Esophagus squamous epithelium (tissue), 5 donors: ENCODE measurements at places on chromosomes 3 and 15.

GRCh38 chr15:95025924-95026728 is 794.8 kb downstream of the MCTP2 start:
- no peak overlapping the region for H3K27ac ChIP-seq
- H3K36me3 ChIP-seq, result no peaks in the 10 kb centered on the region
- no peaks in the 10 kb centered on the region for H3K27me3 ChIP-seq

- DNase-seq, result no peak
- H3K4me3 ChIP-seq, result no peak overlapping the region
- no peaks in the 10 kb centered on the region for H3K36me3 ChIP-seq
- H3K27ac ChIP-seq, result no peak overlapping the region
- no peaks in the 10 kb centered on the region for H3K27me3 ChIP-seq
These were observed 3.1 kb downstream of the SLC51B start for GRCh38 chr15:65048241-65048640.

DNA sequence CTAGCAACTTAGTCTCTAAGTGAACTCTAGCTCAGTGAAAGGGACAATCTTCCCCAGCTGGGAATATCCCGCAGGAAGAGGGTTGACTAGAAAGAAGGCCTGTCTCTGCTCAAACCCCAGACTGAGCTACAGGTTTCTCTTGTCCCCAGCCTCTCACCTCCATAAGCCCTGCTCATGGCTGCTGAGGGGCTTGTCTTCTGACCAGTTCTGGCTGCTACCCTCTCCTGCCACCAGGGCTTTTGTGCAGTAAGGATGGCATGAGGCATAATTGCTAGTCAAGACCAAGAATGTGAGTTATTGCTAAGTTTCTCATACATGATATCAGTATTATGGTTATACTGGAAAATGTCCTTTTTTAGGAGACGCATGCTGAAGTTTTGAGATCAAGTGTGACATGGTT is 21.3 kb downstream of the WDR53 start:
- H3K27ac ChIP-seq, result no peak overlapping the region
- no peaks in the 10 kb centered on the region for H3K4me1 ChIP-seq
- H3K27me3 ChIP-seq, result no peaks in the 10 kb centered on the region
- H3K4me3 ChIP-seq, result no peak overlapping the region

DNA sequence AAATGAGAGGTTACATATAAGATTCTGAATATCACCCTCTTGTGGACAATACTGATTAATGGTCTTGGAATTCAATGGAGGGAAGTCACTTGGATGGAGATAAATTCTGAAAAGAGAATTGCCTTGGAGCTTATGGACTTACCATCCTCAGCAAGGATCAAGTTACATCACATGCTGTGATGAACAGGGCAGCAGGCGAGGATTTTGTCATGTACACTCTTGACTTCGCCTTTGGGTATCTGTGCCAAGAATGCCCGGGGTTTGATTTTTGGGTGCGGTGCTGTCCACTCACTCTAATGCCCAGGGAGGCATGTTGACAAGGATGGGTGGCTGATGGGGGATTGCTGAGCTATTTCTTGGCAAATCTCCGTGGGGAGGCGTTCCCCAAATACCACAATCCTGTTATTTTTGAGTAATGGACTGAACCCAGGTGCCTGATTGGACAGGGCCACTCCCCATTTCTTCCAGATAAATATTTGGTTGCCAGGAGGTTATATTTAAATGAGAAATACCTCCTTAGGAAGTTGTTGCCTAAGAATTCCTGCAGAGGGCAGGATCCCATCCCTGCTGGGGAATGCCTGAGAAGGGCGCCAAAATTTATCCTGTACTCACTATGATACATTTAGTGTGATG is 96.3 kb downstream of the TPRG1 start:
- no peak overlapping the region for H3K27ac ChIP-seq
- no peaks in the 10 kb centered on the region for H3K36me3 ChIP-seq
- H3K4me1 ChIP-seq, result no peaks in the 10 kb centered on the region

DNA sequence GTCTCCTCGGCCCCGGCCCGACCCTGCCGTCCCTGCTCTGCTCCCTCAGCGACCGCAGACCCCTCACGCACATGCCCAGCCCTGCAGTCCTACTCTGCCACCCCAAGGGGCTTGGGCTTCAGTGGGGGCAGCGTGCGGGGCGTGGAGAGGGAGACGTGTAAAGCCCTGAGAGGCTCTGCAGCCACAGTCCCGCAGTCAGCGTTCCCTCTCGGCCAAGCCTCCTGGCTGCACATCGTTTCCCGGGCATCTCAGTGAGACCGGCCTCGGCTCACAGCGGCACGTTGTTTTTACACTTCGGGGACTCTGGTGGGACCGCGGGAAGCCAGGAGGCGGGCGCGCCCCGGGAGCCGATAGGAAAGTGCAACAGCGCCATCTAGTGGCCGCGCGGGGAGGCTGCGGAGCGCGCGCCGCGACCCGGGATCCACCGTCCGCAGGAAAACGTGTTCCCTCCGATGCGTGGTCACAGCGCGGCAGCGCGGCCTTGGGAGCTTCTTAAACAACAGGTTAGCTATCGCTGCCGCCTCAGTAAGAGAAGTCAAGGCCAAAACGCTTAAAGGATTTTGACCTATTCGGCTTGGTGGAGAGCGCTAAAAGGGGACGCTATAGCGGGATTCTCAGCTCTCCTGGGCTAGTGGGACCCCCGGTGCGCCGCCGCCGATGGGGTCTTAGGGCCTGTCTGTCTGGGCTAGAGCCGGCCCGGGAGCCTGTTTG is 226.8 kb upstream of the IGF1R start:
- H3K27me3 ChIP-seq, result peaks cover 7% of the 10 kb centered on the region
- no peak overlapping the region for H3K27ac ChIP-seq
- H3K36me3 ChIP-seq, result no peaks in the 10 kb centered on the region
- H3K4me3 ChIP-seq, result peak overlapping the region; percentile 24

DNA sequence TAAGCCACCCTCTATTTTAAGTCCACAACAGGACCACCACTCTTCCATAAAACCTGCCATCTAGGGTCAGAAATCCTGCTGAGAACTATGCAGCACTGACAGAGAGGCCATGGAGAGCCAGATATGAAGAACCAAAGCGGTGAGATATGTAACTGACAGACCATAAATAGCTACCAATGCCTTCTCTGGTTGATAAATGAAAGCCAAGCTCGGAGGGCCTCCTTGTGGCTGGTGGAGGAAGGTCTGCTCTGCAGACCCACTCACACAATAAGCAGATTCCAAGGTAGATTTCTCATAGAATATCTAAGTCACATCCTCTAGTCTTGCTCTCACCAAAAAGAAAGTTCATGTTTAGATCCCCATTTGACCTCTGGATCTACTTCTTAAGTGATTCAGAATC is 38.9 kb downstream of the RYK start:
- H3K4me3 ChIP-seq, result no peak overlapping the region
- H3K27ac ChIP-seq, result no peak overlapping the region
- peaks cover 47% of the 10 kb centered on the region for H3K36me3 ChIP-seq
- H3K27me3 ChIP-seq, result no peaks in the 10 kb centered on the region
- H3K4me1 ChIP-seq, result no peaks in the 10 kb centered on the region

DNA sequence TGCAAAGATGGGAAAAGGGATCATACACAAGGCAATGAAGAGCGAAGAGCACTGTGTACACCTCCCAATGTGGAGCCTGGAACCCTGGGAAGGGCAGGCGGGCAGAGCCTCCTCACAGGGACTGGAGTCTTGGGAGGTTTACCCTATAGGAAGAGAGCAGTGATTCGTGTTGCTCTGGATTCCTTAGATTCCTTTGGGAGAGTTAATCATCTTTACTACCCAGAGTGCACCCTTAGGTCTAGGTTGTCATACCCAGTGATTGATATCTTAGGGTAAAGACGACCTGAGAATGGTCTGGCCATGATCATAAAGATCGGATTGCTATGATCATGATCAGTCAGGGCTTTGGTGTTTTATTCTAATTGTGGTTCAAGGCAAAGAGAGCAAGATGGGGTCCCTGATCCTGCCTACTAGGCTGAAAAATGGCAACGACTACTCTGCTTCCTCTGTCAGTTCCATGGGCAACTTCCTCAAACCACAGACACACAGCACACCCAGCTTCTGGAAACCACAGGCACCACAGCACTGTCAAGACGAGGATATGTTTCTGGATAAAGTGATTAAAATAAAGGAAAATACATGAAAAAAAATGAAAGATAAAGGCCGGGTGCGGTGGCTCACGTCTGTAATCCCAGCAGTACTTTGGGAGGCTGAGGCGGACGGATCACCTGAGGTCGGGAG is 20.4 kb upstream of the MAP6D1 start:
- H3K27me3 ChIP-seq, result no peaks in the 10 kb centered on the region
- H3K4me3 ChIP-seq, result no peak overlapping the region
- H3K4me1 ChIP-seq, result no peaks in the 10 kb centered on the region
- peaks cover 21% of the 10 kb centered on the region for H3K36me3 ChIP-seq
- DNase-seq, result no peak

DNA sequence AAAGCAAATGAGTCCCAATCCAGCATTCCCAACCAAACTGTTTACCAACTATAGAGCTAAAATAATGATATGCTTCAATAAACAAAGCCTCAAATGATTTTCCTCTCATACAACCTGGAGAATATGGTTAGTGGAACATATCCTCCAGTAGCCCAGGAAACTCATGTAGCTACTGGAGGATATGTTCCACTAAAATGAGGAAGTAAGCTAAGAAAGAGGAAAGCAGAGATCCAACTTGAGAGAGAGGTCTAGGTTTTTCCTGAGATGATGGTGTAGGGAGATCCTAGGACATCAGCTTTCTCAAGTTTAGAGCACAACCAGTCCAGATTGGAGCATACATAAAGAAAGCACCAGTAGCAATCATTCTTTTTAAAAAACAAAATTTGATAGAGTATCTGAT is 44.6 kb upstream of the SLC4A7 start:
- peaks cover 27% of the 10 kb centered on the region for H3K4me1 ChIP-seq
- no peak overlapping the region for H3K4me3 ChIP-seq
- no peak overlapping the region for H3K27ac ChIP-seq
- H3K27me3 ChIP-seq, result no peaks in the 10 kb centered on the region
- DNase-seq, result no peak
- H3K36me3 ChIP-seq, result no peaks in the 10 kb centered on the region

- DNase-seq, result no peak
- no peaks in the 10 kb centered on the region for H3K36me3 ChIP-seq
- H3K4me3 ChIP-seq, result no peak overlapping the region
- no peaks in the 10 kb centered on the region for H3K4me1 ChIP-seq
These were observed 196.7 kb downstream of the ISL2 start for GRCh38 chr15:76533060-76533820.

DNA sequence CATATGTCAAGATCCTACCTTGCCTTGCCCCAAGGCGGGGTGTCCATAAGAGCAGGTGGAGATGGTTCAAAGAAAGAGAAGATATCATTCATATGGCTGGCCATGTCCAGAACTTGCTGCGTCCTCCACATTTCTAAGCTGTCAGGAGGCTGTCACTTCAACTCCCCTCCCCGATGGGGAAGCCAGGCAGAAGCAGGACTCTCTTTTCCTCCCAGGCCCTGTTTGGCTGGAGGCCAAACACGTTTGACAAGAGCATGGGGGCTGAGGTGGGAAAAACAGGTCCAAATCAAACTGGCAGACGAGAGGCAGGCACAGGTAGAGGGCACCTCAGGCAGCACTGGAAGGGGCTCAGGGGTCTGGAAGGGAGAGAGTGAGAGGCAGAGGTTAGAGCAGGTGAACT is 37.7 kb downstream of the MESD start:
- H3K36me3 ChIP-seq, result peaks cover 63% of the 10 kb centered on the region
- no peaks in the 10 kb centered on the region for H3K27me3 ChIP-seq
- no peak overlapping the region for H3K27ac ChIP-seq
- H3K4me1 ChIP-seq, result peaks cover 17% of the 10 kb centered on the region
- no peak overlapping the region for H3K4me3 ChIP-seq

DNA sequence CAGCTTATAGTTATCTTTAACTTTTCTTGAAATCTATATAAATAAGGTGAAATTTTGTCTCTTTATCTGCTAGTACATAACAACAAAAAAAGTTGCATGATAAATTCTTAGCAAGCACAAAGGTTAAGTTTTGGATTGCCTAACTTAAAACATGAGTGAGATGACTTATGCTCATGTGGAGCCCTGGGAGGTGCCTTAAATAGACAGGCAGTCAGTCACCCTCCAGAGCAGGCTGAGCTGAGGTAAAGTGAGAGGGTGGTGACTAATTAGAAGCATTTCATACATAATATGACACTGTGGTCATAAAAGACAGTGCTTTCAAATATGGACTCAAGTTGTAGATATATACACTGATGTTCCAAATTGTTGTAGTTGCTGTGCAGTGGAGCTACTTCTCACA is 14.6 kb upstream of the MME start:
- no peaks in the 10 kb centered on the region for H3K27me3 ChIP-seq
- no peak overlapping the region for H3K27ac ChIP-seq
- DNase-seq, result no peak
- H3K4me1 ChIP-seq, result no peaks in the 10 kb centered on the region

GRCh38 chr3:31196881-31197364 is 302.5 kb upstream of the GADL1 start:
- no peak overlapping the region for H3K27ac ChIP-seq
- DNase-seq, result no peak
- peaks cover 8% of the 10 kb centered on the region for H3K4me1 ChIP-seq
- no peak overlapping the region for H3K4me3 ChIP-seq
- no peaks in the 10 kb centered on the region for H3K36me3 ChIP-seq
- H3K27me3 ChIP-seq, result no peaks in the 10 kb centered on the region

- no peaks in the 10 kb centered on the region for H3K36me3 ChIP-seq
- no peak overlapping the region for H3K4me3 ChIP-seq
- H3K4me1 ChIP-seq, result no peaks in the 10 kb centered on the region
- DNase-seq, result no peak
- H3K27me3 ChIP-seq, result no peaks in the 10 kb centered on the region
- H3K27ac ChIP-seq, result no peak overlapping the region
These were observed 178.6 kb downstream of the KCNAB1 start for GRCh38 chr3:156298938-156299337.

GRCh38 chr3:122661633-122662032 is 19.0 kb upstream of the PARP14 start:
- DNase-seq, result no peak
- no peak overlapping the region for H3K27ac ChIP-seq
- no peak overlapping the region for H3K4me3 ChIP-seq
- H3K27me3 ChIP-seq, result no peaks in the 10 kb centered on the region

GRCh38 chr15:33377204-33377603 is 66.4 kb downstream of the RYR3 start:
- H3K27ac ChIP-seq, result no peak overlapping the region
- no peaks in the 10 kb centered on the region for H3K4me1 ChIP-seq
- no peaks in the 10 kb centered on the region for H3K27me3 ChIP-seq

- H3K4me3 ChIP-seq, result no peak overlapping the region
- DNase-seq, result no peak
- H3K27ac ChIP-seq, result no peak overlapping the region
- H3K36me3 ChIP-seq, result no peaks in the 10 kb centered on the region
- no peaks in the 10 kb centered on the region for H3K27me3 ChIP-seq
These were observed 53.8 kb downstream of the UBE2E2 start for GRCh38 chr3:23256741-23257435.
